EL (cell line): ENCODE measurements at places on chromosomes 6 and 20.

- no peak for DNase-seq
Measured at GRCh38 chr20:45485388-45485787, 15.8 kb downstream of the WFDC2 start.

DNA sequence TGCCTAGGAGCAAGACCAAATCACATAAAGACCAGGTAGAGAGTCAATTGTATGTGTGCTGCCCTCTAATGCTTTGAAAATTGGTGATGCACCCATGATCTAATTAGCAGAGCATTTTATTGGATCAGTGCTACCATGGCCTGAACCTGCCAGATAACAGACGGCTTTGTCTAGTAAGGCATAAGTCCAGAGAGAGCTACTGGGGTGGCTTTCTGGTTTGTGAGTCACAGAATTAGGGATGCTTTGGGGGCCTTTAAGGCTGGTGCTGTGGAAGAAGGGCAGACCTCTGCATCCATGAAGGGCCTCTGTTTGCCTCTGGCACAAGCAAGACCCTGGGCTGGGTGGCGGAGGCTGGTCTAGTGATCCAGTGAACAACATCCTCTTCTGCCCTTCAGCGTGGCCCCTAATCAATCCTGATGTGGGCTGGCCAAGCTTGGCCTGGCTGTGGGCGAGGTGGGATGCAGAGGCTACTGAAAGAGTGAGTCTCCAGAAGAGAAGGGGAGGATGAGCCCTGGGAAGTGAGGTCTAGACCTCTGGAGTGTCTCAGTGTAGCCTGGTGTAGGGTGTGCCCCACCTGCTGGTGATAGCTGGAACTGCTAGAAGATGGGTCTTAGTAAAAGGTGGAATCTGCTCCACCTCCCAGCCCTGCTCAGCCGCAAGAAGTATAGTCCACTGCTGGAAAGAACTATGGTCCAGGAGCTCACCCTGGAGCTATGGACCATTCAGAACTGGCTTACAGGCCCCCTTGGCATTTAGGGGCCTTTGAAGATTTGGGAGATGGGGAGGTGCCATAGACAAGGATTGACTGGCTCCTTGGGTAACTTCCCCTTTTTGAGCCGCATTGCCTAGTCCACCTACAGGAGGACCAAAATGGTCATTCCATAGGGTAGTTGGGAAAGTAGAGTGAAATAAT lies 36.7 kb upstream of the AAR2 start:
- peak; percentile 75 for DNase-seq

DNA sequence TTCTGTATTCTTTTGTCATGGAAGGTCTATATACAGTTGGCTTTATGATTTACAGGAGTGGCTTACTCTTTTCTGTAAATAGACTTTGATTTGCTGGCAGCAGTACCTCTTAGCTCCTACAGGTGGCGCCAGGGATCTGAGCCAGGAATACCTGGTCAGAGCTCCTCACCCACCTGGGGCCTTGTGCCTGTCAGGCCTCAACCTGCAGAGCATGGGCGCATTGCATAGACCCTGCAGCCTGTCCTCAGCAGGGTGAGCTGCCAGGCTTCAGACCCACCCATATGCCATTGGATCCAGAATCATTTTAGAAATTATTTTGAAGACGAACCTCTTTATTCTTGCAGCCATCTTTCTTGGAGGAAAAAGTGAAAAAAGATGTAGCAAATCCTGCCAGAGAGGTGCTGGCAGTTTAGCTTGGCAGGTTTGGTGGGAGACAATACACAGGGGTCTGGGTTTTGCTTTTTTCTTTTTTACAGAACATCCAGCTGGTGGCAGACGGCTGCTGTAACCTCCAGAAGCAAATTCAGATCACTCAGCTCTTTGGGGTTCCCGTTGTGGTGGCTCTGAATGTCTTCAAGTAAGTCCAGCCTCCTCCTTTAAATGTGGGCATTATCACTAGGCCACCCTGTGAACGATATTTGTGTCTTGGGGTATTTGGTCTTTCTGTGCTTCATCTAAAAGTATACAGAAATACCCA lies 149.1 kb downstream of the MTHFD1L start:
- DNase-seq: peak; percentile 60

- DNase-seq: no peak
Measured at GRCh38 chr20:34045930-34046725, 52.4 kb downstream of the RALY start.

DNA sequence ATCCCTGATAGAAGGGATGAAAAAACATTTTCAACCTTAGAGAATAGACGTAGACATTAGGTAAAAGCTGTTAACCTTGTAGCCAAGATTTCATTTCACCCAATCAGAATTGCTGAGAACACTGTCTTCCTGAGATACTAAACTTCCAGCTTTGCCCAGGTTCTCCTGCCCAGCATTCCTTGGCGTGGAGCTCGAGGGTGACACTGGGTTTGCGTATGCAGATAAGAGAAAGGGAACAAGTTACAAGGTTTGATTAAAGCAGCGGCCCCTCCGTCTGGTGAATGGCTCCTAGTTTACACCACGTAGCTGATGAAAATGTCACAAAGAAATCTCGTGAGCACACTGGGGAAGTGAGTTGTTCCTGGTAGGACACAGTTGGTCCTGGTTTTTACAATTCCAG lies 247.8 kb downstream of the FARS2 start:
- no peak for DNase-seq
